ENCODE measurements at places on chromosomes 4 and X. TPM values are rescaled to one million over a fixed set of nuclear protein-coding genes. Genes with fewer than 3 reads are reported as not detected.

Gene SSX1
- polyA plus RNA-seq = not detected

Gene UCP1
- not detected for polyA plus RNA-seq

Gene POF1B
- 24.7 TPM for polyA plus RNA-seq

Gene BEND2
- not detected for polyA plus RNA-seq

Gene RTL3
- polyA plus RNA-seq = not detected

Gene P2RY4
- polyA plus RNA-seq = not detected

Gene ARHGAP10
- 53.9 TPM for polyA plus RNA-seq

Gene ZNF280C
- polyA plus RNA-seq = 0.91 TPM

Gene CPZ
- 3.4 TPM for polyA plus RNA-seq

Gene SH3D19
- polyA plus RNA-seq = 19.1 TPM

Gene GDPD2
- polyA plus RNA-seq = 0.34 TPM

Gene CFAP99
- polyA plus RNA-seq = 0.04 TPM

Gene CWH43
- 19.3 TPM for polyA plus RNA-seq

Gene ASB5
- 2.1 TPM for polyA plus RNA-seq

Gene TRIML2
- not detected for polyA plus RNA-seq

Gene ADH1A
- polyA plus RNA-seq = not detected

Gene GYPE
- polyA plus RNA-seq = 0.08 TPM

Gene NUP54
- 18.0 TPM for polyA plus RNA-seq
